ENCODE measurements at places on chromosomes 7 and 10.

- peak; percentile 10 for DNase-seq
These were observed at the start of gene CNTNAP2 for GRCh38 chr7:146116521-146117222. TSS of gene CNTNAP2 (plus strand) at chr7:146116801. CDS start at chr7:146116877, 76 bp downstream.

- peak; percentile 76 for DNase-seq
These were observed 65.9 kb downstream of the FGFR2 start for GRCh38 chr10:121532292-121532864.

DNA sequence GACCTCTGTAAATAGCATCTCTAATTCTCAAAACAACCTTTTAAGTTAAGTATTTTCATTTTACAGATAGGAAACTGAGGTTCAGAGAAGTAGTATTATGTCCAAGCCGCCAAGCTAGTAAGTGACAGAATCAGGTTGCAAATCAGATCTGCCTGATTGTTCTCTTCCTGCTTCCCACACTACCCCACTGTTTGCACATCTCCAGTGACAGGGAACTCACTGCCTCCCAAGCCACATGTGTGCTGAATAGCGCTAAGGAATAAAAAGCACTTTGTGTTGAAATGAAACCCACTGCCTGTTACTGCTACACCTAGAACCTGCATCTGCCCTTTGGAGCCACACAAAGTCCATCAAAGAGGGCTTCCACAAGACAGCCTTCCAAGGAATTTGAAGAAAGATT is 45.1 kb upstream of the WDR11 start:
- DNase-seq = no peak

- no peak for DNase-seq
These were observed 235.1 kb downstream of the SEMA3E start for GRCh38 chr7:83413831-83414230.

GRCh38 chr10:49349390-49349789 is 46.5 kb downstream of the DRGX start:
- no peak for DNase-seq

DNA sequence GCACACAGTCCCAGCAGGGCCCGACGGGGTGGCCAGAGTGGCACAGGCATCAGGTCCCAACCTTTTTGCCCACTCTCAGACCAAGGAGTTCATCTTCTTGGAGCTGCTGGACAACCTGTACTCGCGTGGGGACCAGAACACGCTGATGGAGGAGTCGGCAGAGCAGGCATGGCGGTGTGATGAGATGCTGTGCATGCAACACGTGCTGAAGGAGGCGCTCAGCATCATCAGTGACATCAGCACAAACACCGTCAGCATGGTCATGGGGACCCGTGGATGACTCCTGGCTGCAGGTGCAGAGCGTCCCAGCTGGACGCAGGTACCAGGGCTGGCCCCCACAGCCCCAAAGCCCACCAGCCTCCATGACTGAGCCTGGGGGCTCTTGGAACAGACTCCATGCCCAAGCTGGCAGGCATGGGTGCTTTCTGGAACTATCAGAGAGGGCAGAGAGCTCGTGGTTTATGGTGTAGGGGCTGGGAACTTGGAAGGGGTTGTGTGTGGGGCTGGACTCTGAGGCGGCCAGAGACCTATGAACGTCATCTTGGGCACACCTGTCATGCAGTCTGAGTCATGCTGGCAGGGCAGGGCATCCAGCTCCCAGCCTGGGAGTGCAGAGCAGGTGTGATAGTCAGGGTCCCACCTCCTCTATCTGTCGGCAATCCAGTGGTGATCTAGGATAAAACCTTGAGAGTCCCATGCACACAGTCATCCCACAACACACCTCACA is 8.2 kb upstream of the MTPAP start:
- DNase-seq = no peak

DNA sequence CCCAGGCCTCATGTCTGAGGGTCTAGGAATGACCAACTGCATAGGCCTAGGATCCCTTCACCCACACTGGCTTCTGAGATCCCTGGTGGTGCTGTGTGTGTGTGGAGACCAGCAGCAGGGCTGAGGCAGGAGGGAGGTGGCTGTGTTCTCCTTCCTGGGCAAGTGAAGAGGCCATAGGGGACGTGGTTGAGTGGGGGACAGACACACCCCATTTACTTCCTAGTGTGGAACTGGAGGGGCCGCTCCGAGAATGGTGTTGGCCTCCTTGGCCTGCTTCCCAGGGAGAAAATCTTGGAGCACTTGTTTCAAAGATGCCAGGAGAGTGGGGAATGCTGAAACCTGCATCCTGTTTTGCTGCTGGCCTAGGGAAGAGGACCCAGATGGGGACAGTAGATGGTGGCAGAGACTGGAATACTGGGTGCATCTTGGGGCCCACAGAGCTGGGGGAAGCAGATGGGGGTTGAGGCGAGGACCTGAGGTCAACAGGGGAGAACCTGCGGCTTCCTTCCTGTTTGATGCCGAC is 19.1 kb downstream of the UBTD1 start:
- DNase-seq = no peak

GRCh38 chr7:29170781-29171180 is 23.8 kb upstream of the CHN2 start:
- no peak for DNase-seq

DNA sequence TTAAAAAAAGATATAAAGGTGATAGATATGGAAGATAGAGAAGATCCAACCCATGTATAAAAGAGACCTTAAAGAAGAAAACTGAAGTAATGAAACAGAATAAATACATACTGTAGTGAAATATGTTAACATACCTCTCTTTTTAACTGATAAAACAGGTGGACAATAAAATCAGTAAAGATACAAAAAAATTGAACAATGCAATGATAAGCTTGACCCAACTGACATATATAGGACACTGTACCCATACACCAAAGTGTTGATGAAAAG is 17.4 kb upstream of the PRF1 start:
- DNase-seq = no peak

DNA sequence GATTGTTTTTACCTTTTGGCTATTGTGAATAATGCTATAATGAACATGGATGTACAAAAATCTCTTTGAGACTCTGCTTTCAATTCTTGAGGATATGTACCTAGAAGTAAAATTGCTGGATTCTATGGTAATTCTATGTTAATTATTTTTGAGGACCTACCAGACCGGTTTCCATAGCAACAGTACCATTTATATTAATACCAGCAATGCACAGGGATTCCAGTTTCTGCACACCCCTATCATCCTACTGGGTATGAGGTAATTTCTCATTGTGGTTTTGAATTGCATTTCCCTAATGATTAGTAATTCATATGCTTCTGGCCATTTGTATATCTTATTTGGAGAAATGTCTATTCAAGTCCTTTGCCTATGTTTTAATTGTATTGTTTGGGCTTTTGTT is 9.9 kb upstream of the PPP1R9A start:
- no peak for DNase-seq

GRCh38 chr10:3495281-3495680 is 289.7 kb downstream of the KLF6 start:
- no peak for DNase-seq
